Fibroblast of skin of right biceps (primary cell): ENCODE measurements at places on chromosomes 5 and 9.
A peak's percentile ranks its signal among the peaks of the same experiment; 100 is the strongest.

- DNase-seq = no peak
Observed at GRCh38 chr9:4799775-4800174, 7.0 kb downstream of the RCL1 start.

DNA sequence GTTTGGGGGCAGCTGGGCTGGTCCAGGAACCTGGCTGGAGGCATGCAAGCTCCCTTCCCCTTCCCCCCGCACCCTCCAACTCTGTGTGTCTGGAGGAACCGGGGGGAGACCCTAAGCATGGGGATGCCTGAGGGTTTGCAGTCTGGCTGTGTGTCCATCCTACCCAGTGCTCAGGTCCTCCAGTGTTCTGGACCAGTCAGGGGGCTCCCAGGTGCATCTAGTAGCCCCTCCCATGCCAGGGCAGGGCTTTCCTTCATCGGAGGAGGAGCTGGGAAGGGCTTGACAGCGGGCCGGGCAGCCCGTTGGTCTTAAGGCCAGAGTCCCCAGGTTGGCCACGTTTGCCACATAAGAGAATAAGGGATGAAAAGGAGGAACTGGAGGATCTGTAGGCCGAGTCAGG, 62.6 kb upstream of the IGFBPL1 start:
- DNase-seq = no peak

- no peak for DNase-seq
Observed at GRCh38 chr5:28216939-28217360, 1178.6 kb upstream of the CDH9 start.

- DNase-seq = no peak
Observed at GRCh38 chr9:3971391-3972082, 328.3 kb downstream of the GLIS3 start.

DNA sequence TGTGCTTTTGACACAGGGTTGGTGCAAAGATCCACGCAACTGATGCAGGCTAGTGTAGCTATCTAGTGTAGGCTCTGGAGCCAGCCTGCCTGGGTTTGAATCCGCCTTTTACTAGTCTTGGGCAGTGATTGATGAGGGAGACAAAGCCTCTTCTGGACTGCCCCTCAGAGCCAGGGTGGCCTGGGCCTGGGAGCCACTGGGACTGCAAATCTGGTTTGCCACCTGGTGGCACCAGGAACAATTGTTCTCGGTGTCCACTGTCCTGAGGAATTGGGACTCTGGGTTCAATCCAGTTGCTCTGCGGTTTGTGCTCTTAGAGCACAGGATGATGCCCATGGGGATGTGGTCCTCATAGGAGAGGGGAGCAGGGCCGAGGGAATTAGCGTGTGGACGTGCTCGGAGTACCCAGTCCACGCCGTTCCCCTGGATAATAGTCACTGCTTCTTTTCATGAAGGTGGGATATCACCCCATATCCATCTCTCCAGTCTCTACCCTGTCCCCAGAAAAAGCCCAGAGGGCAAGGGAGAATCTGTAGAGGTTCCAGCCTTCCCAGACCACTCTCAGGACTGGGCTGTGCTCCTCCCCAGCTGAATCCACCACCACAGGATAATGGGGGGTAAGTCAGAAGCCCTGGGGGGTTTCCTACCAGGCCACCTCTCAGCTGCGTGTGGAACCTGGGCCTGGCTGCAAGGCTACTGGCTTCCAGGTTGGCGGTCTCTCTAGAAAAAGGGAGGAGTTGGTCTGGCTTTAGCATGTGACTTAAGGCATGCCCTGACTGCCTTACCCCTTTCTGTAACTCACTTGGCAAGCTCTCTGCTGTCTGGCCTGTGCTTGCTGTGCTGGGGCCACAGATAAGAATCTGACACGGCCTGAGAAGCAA, 1.9 kb downstream of the B4GALT7 start:
- DNase-seq = no peak

- DNase-seq = no peak
Observed at GRCh38 chr5:3195994-3196393, 399.6 kb upstream of the IRX1 start.

DNA sequence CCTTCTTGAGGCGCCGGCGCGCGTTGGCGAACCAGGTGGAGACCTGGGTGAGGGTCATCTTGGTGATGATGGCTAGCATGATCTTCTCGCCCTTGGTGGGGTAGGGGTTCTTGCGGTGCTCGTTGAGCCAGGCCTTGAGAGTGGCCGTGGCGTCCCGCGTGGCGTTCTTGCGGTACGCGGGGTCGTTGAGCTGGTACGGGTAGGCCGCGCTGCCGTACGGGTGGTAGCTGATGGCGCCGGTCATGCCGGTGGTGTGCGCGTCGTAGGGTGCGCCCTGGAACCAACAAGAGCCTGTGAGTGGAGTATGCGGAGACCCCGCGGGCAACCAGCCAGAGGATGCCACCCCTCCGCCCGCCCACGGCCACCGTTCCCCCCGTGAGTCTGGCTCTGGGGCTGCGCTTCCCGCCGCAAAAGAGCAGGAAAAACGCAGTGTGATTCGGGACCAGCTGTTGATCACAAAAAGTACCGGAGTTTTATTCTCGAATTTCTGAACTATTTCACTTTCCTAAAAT, 1.9 kb downstream of the IRX2 start:
- DNase-seq = peak; percentile 58

DNA sequence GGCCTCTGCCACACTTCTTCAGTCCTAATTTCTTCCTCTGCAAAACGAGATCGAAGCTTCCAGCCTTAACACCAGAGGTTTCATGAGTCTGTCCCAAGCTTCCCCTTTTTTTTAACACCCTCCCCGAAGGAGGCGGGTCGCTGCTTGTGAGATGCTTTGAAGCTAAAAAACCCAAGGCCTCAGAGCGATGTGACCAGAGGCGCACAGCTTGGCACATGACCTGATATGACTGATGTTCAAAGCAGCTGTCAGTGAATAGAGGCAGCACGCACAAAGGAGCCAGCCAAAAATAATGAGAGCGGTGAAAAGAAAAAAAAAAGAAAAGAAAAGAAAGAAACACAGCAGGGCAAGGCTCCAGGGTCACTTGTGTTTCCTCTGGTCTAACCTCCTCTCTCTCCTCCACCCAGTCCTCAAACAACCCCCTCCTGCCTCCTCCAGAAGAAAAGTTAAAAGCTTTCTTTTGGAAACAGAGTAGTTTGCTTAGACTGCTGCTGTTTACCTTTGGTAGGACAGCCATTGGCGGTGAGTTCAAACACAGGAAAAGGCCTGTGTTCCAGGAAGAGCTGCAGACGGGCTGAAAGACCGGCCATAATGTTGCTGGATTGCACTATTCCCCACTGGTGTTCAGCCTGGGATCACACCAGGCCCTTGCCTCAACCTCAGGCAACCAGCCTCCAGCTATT, 10.9 kb upstream of the ZNF366 start:
- no peak for DNase-seq

- peak; percentile 28 for DNase-seq
Observed at GRCh38 chr5:7754997-7755596, 95.8 kb downstream of the CFAP90 start.

DNA sequence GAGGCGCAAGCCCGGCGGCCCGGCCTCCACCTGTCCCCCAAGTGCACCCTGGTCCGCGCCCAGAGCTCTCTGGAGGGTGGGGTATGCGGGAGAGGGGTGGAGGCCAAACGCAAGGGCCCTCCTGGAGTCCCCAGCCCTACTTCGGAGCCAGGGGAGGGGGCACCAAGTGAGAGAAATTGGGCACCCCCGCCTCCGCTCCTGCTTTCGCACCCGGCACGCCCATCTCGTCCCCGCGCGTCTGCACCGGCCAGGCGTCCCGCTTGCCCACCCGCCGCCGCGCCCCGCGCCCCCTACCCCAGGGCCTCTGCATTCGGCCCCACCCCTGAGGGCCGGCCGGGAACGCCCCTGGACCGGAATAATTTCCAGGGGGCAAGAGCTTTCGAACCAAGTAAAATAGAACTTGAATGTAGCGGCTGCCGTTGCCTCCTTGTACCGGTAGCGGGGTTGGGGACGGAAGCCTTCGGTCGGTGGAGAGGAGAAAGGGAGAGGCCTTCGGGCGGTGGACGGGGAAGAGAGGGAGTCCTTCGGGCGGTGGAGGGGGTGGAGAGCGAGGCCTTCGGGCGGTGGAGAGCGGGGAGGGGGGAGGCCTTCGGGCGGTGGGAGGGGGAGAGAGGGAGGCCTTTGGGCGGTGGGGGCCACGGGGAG, 694 bp upstream of the PHPT1 start:
- no peak for DNase-seq

- no peak for DNase-seq
Observed at GRCh38 chr5:72326306-72326649, 6.1 kb downstream of the PTCD2 start.

DNA sequence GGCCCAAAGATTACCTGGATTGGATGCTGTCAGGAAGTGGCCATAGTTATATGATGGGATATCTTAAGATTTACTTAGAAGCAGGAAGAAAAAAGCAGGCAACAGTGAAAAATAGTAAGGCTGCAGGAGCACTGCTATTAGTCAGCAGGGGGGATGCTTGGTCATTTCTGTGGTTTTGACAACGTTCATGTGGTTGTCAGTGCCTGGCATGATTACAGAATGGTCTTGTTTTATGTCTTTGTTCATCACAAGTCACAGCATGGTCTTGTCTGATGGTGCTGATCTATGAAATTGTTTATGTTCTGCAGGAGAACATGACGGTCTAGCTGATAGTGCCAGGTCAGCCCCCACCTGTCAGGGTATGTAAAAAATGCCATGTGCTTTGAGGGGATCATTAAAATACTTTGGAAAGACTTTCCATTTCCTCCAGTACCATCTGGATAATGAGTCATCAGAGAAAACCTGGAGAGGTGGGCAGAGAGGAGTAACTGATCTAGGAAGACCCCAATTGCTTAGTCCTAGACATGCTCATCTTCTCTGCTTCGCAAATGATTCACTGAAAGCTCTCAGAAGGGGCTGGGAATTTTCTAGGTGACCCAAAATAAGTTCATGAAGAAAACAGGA, 48.5 kb downstream of the PLGRKT start:
- DNase-seq = peak; percentile 92

DNA sequence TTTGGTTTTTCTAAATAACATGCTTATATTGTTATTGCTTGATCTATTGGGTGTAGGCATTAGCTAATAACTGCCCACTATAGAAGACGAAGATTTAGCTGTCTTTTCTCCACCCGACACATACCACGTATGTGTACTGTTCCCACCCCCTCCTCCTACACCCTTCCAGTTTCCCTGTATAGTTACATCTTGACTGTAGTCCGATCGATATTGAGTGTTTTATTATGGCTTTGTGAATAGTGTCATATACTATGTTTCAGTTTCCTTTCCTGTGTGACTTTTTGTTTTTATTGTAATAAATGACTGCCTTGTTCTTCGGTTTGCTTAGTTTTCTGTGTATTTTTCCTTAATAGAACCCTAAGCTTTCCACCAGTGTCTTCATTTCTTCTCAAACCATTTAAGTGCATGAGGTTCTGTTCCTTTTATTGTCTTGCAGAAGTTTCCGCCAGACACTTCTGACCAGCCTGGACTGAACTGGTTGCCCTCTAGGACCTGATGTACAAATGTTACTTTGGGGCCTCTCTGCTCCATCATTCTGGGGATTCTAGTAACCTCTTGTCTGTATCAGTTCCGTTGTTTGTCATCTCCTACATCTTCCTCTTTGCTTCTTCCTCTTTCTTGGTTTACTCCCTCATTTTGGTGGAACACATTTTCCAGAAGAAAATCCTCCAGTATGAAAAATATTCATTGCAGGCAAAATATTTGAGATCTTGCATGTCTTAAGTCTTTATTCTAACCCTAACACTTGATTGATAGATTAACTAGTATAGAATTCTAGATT, 61.8 kb downstream of the PRKACG start:
- no peak for DNase-seq

- peak; percentile 74 for DNase-seq
Observed at GRCh38 chr9:99431103-99431502, 209.0 kb downstream of the SEC61B start.

- DNase-seq = peak; percentile 91
Observed at GRCh38 chr9:20297646-20298084, 324.6 kb downstream of the MLLT3 start.

DNA sequence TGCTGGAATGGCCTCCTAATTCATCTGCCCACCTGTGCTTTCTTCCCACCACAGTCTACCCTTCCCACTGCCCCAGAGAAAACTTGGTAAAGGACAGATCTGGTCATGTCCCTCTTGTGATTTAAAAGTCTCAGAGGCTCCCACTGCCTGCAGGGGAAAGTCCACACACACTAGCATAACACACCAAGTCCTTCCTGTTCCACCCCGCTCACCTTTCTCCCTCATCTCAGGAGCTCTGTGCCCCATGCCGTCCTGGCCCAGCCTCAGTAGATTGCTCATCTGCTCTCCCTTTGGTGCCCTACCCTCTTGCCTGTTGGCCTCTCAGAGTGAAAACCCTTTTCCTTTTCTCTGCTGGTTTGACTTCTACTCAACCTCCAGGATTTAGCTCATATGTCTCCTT, 111.4 kb upstream of the MAP3K1 start:
- DNase-seq = no peak

GRCh38 chr9:136985853-136986252, 3.1 kb downstream of the LCNL1 start:
- no peak for DNase-seq

DNA sequence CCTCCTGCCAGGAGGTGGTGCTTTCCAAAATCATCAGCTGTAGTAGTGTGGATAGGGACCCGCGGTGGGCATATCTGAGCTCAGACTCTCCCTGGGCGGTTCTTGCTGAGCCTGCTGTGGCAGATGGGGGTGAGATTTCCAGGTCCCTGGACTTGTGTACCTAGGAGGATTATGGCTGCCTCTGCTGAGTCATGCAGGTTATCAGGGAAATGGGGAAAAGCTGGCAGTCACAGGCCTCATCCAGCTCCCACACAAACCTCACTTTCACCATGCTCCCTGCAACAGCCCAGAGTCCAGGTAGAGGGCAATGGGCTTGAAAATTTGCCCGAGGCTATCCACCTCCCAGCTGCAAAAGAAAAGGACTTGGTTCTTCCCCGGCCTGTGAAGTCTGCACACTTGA, 23.4 kb upstream of the MAMDC2 start:
- no peak for DNase-seq

- DNase-seq = no peak
Observed at GRCh38 chr5:57128325-57128724, 45.5 kb upstream of the GPBP1 start.
